NCI-H2029 treated with DMSO at 0.1 percent for 48 hours (cell line): ENCODE measurements at places on chromosomes 3 and 15.

DNA sequence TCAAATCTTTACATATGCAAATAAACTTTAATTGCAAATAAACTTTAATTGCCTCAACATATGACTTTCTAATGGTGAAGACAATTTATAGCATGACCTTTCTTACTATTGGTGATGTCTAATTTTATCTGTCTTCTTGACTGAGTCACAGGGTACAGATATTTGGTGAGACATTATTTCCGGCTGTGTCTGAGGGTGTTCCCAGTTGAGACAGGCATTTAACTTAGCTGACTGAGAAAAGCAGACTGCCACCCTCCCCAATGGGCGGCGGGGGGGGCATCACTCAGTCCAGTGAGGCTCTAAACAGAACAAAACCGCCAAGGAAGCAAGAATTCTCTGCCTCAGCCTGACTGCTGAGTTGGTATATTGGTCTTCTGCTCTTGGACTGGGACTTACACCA is 160.0 kb downstream of the TBL1XR1 start:
- no peak for DNase-seq

GRCh38 chr3:115697263-115698053 is 74.1 kb downstream of the GAP43 start:
- no peak for DNase-seq

DNA sequence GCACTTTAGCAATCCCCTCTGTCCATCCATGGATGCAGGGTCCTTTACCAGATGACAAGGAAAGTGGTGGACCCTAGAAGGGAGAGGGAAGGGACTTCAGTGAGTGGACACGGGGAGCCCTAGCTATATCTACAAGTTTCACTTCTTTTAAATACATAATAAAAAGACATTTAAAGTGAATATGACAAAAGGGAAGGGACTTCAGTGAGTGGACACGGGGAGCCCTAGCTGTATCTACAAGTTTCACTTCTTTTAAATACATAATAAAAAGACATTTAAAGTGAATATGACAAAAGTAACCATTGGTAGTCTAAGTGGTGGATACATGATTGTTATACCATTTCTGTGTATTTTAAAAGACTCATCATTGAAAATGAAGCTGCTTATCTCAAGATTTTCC is 81.9 kb upstream of the HES1 start:
- no peak for DNase-seq

DNA sequence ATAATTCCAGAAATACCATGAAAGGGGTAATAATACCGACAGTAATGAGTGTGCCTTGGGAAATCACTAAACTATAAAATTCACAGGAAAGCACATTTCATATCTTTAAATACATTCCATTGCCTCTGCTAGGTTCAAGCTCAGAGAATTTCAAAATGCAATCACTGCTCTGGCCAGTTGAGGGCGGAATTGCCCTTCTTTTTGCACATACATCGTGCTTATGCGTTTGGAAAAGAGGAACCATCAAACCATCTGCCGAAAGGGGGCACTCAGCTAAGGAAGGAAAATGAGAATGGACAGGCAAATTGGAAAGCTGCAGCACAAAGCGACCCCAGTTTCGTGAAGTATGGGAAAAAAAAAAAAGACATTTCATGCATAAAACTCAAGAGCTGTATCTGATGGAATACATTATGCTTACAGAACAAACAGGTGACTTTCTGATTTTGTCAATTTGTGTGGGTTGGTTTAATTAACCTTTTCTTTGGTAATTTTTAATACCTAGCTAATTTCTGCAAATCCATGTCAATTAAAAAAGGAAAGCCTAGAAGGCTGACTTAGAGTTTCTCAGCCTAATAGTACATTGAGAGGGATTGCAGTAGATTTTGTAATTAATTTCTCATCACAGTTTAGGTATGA is 61.4 kb downstream of the TUSC7 start:
- DNase-seq, result peak; percentile 24

GRCh38 chr3:73827725-73828211 is 203.0 kb upstream of the PDZRN3 start:
- DNase-seq, result no peak

- no peak for DNase-seq
These were observed 27.2 kb downstream of the MKRN2 start for GRCh38 chr3:12584083-12584482.

- DNase-seq, result no peak
These were observed 106.8 kb upstream of the GPR149 start for GRCh38 chr3:154536751-154537150.

- DNase-seq, result no peak
These were observed 15.6 kb downstream of the MEX3B start for GRCh38 chr15:82030176-82030575.

GRCh38 chr3:2172561-2173171 is 74.0 kb downstream of the CNTN4 start:
- peak; percentile 25 for DNase-seq
